ENCODE measurements at places on chromosomes 11 and 22.
A peak's percentile ranks its signal among the peaks of the same experiment; 100 is the strongest.

DNA sequence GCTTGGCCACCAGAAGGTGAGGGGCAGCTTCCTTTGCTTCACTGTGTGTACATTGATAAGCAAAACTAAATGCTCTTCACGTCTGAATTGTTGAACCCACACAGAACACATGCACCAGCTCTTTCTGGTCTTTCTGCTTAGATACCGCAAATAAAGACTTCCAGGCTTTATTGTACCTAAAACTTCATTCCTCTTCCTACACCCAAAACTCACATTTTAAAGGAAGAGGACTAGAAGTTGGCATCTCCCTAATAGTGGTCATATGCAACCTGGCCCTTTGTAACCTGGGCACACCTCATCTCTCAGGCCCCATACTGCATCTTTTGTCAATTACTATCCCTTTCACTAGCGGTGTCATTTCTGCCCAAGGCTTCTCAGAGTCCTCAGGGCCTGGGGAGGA is 5.9 kb downstream of the SLC17A6 start:
- no peak for DNase-seq

DNA sequence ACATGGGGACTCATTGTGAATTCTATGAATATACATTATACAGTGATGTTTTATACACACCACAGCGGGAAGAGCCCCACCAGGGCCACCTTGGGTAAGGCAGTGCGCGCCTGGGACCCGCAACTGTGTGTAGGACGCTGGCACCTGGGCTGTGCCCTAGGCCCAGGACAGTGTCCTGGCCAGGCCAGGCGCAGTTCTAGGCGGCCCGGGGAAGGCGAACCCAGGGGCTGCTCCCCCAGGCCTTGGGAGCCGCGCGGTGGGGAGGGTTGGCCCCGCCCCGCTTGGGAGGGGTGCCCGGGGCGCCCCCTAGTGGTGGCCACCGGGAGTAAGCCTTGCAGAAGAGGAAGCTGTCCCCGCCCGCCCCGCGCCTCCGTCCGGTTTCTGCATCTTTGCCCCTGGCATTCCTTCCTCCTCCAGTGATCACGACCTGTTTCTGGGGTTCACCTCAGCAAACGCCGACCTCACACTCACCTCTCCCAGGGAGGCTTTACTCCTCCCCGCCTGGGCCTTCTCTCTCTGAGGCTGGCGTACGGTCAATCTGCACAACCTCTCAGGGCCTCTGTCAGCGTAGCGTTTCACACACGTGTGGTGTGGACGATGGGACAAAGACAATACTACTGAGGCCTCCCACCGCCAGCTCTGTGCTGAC is 9.5 kb upstream of the EHD1 start:
- DNase-seq: peak; percentile 88

- peak; percentile 57 for DNase-seq
Observed at GRCh38 chr22:25202290-25202921, 2.7 kb downstream of the CRYBB3 start.

DNA sequence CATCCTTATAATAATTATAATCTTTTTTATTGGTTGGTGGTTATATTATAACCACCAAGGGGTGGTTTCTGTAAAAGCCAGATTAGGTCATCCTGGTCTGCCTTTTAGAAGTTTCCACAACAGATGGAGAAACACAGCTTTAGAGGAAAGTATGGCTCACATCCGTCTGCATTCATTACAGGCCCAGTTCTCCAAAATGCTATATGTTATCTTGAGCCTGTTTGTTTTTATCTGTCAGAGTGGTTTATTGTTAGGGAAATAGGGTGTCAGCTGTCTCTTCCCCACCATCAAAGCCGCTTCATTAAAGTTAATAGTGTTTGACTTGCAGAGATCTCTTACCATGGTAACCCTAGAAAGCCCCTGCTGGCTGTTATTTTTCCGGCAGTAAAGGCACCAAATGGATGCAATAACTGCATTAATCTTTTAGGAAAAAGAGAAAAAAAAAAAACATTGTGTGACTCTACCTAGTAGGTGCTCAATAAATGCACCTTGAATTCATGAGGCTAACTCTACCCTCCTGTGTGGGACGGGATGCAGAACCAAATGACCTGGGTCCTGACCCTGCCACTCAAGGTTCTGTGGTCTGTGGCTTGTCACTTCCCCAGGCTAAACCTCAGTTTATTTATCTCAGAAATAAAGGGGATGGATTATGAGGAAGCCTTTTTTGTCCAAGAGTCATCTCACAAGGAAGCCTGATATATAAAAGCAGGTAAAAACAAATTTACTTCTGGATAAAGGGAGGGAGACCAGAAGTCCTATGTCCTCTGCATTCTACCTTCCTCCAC is 118.3 kb downstream of the WT1 start:
- no peak for DNase-seq

DNA sequence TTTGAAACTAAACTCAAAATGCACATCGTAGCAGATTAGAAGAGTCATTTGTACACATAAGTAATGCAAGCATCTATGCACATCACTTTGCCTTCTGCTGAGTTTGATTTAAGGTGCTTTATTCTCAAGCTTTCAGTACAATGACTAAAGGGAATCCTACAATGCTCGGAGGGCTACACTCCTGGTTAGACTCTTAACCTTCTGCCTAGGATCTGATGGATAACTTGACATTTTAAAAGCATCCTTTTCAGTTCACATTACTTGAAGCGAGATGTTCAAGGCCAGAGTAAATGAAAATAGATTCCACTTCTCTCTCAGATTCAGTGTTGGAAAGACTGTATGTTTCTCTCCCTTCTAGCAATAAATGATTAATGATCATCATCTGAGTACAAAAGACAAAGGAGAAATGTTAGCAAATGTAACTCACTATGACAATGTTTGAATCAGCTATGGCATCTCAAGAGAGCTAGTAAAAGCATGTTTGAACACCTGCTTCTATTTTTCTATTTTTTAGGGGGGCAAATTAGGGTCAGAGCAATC is 259.2 kb upstream of the ANO3 start:
- DNase-seq: no peak

DNA sequence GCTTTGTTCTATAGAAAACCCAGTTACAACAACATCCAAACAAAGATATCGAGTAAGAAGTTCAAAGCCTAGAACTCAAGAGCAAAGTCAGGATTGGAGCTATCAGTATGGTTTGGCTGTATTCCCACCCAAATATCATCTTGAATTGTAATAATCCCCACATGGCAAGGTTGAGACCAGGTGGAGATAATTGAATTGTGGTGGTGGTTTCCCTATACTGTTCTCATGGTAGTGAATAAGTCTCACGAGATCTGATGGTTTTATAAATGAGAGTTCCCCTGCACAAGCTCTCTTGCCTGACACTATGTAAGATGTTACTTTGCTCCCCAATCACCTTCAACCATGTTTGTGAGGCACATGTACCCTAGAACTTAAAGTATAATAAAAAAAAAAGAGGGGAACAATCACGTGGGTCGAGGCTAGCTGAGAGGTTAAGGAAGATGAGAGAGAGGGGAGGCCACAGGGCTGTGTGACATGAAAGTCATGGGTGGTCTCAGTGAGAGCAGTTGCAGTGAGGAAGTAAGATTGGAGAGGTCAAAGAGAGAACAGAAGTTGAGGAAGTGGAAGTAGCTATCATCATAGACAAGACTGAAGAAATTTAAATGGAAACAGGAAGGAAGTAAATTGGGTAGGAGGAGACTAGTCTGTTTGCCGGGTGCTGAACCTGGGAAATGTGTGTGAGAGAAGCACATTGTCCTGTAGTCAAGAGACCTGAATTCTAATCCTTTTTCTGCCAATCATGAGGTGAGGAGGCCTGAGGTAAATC is 80.1 kb upstream of the CD44 start:
- no peak for DNase-seq

- DNase-seq: no peak
Observed at GRCh38 chr22:46033256-46034200, 56.6 kb upstream of the WNT7B start.

DNA sequence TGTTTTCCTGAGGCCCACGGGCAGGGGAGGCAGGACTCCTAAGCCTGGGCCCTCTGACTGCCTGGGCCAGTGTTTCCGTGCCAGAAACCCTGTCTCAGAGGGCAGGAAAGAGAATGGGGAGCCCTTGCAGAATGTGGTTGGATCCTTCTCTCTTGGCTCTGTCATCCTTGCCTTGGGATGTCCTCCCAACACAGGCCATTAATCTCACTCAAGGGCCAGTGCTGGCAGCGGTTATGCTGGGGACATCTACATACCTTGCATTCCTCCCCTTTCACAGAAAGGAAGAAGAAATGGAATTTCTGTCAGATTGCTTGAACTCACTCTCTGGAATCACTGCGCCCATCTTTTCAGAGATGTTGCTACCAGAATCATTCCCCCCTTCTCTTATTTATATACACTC is 296.9 kb downstream of the KIRREL3 start:
- DNase-seq: no peak

GRCh38 chr11:82004537-82005213 is 729.0 kb downstream of the FAM181B start:
- DNase-seq: no peak

- no peak for DNase-seq
Observed at GRCh38 chr22:42907404-42908373, 50.6 kb upstream of the ARFGAP3 start.

- no peak for DNase-seq
Observed at GRCh38 chr11:67631411-67631810, 1.7 kb upstream of the NUDT8 start.

DNA sequence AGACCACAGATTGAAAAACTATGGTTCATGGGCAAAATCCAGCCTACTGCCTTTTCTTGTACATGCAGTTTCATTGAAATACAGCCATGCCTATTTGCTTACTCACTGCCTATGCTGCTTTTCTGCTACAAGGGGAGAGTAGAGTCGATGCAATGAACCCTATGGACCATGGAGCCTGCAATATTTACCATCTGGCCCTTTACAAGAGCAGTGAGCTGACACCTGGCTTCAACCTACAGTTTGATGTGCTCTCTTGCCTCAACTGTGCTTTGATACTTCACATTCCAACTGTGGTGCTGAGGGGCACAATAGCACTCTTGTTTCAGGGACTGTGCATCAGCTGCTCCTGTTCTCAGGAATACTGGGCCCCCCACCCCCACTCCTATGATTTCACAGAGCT is 239.5 kb upstream of the SORL1-AS1 start:
- no peak for DNase-seq

GRCh38 chr22:44586351-44586990 is 88.4 kb upstream of the RTL6 start:
- no peak for DNase-seq

GRCh38 chr11:84947970-84948580 is 679.1 kb downstream of the DLG2 start:
- no peak for DNase-seq

Measured in CD4-positive, alpha-beta T cell treated with Interleukin-6 for 4 hours (primary cell).